Stimulated activated CD8-positive, alpha-beta memory T cell treated with anti-CD3 and anti-CD28 coated beads, Interleukin-7, amount 100 ng/mL, for 1 hour (primary cell): ENCODE measurements at places on chromosomes 13 and 19.
A peak's percentile ranks its signal among the peaks of the same experiment; 100 is the strongest.

GRCh38 chr13:108924134-108924533 lies 294.7 kb downstream of the MYO16 start:
- no peak for DNase-seq

DNA sequence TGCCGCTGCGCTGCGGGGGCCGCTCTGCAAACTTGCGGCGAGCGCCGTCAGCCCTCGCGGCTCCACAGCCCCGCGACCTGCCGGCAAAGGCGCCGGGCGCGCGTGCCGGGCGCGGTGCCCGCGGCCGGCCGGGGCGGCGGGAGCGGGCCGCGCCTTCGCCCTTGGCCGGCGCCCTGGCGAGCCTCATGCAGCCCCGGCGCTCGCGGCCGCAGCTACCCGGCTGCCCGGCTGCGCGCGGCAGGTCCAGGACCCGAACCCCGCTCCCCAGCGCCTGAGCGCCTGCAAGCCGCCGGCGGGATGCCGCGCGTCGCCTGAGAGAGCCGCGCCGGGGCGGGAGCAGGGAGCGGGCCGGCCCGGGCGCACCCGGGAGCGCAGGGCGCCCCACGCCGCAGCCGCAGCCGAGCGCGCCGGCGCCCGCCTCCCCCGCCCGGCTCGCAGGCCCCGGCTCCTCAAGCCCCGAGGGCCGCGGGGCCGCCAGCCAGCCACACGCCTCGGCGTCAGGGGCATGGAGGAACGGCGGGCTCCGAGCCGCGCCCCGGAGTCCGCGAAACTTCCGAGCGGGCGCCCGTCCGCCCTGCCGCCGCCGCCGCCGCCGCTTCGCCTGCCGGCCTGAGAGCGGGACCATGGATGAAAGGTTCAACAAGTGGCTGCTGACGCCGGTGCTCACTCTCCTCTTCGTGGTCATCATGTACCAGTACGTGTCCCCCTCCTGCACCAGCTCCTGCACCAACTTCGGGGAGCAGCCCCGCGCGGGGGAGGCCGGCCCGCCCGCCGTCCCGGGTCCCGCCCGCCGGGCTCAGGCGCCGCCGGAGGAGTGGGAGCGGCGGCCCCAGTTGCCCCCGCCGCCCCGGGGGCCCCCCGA lies 564 bp downstream of the HS6ST3 start:
- DNase-seq = no peak

- peak; percentile 41 for DNase-seq
Measured at GRCh38 chr19:32675720-32676185, at the start of gene RGS9BP. TSS of gene RGS9BP (plus strand) at chr19:32675848. CDS start at chr19:32676264, 416 bp downstream.

DNA sequence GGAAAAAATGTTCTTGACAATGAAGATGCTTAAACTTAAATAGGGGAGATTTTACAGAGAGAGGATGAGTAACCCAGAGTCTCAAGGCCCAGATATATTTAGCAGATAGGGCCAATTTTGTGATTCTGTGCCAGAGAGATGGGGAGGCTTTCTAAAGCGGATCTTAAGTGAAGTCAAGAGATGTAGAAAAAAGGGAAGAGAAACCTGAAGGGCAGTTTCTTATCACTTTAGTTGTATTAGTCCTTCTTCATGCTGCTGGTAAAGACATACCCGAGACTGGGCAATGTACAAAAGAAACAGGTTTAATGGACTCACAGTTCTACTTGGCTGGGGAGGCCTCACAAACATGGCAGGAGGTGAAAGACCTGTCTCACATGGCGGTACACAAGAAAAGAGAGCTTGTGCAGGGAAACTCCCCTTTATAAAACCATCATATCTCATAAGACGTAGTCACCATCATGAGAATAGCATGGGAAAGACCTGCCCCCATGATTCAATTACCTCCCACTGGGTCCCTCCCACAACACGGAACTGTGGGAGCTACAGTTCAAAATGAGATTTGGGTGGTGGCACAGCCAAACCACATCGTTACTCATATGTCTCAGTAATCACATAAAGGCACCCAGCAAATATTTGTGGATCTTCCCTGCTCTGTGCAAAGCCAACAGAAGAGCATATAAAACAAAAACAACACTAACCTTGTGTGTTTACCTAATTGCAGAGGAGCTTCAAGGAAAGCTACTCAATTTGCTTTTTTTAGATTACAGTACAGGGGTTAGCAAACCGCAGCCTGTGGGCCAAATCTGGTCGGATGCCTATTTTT lies 102.6 kb upstream of the MYCBP2 start:
- no peak for DNase-seq

DNA sequence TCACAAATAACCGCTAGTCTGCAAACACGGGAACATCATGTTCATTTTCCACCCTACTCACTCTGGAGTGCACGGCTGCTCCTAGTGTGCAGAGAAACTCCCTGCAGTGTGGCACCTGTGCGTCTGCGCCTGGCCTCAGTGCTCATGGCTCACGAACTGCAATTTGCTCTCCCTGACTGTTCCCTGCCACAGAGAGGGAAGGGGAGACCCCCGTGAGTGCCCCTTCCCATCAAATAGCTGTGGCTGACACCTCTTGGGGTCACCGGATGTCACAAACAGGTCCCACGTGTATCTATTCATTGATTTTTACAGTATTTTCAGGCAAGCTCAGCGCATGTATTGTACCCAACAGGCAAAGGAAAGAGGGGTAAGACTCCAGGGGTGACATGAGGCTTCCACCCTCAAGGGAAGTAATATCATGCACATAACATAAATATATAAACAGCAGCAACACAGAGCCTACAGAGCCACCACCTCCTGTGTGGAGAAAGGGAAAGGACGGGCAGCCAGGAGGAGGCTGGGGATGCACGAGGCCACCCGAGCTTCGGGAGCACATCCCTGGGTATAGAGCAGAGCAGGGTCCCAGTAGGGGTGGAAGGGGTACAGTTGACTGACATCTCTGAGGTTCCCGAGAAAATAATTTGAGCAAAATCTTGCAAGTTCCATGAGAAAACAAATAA lies 140.3 kb upstream of the SOX1 start:
- no peak for DNase-seq
